NCI-H187 (cell line): ENCODE measurements at places on chromosomes 1 and 21.

DNA sequence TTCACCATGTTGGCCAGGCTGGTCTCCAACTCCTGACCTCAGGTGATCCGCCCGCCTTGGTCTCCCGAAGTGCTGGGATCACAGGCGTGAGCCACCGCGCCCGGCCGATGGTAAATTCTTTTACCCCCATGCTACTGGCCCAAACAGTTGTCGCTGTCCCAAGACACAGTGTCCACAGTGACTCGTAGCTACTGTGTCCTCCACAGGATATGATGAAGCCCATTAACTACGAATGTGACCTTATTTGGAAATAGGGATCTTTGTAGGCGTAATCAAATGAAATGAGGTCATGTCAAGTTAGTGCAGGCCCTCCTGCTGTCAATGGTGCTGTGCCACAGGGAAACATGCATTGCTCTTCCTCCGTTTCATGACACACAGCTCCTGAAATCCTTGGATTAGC is 8.5 kb downstream of the FNDC10 start:
- DNase-seq, result no peak

DNA sequence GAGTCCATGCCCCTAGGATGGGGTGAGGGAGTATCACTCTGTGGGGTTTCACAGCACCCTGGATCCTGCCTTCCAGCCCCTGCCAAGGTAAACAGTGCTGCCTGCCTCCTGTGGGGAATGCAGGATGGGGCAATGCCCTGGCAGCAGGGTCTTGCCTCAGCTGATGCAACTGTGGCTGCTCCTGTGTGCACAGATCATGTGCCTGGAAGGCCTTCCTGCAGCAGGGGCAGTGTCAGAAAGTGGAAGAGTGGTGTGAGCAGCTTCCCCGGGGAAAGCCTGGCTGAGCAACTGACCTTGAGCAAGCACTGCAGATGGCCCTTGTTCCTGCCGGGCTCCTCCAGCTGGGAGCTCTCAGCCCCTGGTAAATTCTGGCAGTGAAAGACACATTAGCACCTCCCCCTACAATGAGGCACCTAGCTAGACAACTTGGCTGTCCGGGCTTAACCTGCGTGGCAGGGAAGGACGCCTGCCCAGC is 9.9 kb downstream of the TOR3A start:
- no peak for DNase-seq

DNA sequence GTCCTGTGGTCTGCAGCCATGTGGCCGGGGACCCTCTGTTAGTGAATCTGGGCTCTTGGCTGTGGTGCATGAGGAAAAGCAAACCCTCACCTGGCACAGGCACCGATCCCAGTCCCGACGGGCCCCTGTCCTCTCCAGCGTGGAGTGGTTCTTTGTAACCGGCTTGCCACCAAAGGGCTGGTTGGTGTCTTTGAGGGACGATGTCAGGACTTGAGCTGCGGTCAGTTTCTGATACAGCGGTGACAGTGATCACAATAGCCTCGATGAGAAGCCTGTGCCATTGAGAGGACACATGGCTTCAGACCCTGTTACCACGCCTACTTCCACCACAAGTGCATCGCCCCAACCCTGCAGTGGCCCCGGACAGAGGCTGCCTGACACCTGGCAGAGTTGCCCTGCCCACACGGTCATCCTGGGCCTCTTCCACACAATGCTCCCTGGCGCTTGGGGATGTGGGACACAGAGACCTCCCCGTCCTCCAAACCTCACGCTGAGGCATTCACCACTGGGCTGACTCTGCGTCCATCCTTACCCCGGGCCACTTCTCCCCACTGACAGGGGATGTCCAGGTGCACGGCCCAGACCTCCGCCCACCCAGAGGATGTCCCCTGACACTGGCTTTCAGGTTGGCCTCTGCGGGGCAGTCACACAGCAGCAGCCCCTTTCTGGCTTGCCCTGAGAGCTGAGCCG is 18.8 kb upstream of the ACTRT2 start:
- DNase-seq, result no peak

DNA sequence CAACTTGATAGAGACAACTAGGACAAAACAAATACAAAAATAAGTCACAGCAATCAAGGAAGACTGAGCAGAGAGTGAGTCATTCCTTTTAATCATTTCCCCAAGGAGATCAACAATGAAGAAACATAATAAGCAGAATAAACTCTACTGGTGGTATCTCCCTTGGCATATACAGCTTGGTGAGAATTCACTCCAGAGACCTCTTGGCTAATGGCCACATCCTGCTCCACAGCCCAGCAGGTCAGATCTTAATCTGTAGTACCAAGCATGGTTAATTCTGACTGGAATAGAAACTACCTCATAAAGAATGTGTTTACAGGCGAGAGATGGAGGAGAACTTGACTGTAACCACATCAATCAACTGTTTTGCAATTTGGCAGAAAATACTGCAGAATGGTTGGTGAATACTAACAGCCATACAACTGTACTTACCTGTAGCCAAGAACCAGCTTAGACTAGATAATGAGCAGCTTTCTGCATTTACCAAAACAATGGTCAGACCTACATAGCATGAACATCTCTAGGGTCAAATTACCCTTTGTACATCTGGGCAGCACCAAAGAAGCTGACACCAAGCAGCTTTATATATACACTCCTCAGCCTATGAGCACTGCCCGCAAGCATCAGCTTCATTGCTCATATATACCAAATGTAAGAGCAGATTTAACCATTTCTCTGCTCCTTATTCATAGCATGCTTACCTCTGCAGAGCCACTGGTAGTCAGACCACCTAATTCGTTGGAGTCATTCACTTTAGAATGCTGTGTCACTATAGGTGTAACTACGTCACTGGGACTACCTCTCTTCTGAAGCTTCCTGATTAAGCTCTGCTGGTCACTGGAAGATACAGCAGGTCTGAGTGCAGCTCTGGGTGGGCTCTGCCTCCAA is 51.0 kb downstream of the KIAA0319L start:
- no peak for DNase-seq

- DNase-seq, result no peak
These were observed 24.8 kb upstream of the ATP2B4 start for GRCh38 chr1:203601716-203602309.

DNA sequence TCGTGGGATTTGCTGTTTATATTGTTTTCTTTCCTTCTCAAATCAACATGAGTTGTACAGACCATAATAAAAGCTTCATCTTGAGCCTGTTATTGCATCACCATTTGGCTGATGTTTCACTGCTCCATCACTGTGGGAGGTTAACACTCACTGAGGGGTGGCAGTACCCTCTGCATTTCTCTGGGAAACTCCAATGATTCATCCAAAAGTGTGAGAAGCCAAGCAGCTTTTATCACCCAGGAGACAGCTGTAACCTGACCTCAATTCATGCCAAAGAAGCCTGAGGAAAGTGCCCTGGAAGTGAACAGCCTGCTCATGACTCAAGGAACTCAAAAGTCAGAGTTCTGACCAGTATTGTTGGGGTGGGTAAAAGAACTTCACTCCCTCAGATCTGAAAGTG is 84.1 kb downstream of the GPR88 start:
- no peak for DNase-seq

DNA sequence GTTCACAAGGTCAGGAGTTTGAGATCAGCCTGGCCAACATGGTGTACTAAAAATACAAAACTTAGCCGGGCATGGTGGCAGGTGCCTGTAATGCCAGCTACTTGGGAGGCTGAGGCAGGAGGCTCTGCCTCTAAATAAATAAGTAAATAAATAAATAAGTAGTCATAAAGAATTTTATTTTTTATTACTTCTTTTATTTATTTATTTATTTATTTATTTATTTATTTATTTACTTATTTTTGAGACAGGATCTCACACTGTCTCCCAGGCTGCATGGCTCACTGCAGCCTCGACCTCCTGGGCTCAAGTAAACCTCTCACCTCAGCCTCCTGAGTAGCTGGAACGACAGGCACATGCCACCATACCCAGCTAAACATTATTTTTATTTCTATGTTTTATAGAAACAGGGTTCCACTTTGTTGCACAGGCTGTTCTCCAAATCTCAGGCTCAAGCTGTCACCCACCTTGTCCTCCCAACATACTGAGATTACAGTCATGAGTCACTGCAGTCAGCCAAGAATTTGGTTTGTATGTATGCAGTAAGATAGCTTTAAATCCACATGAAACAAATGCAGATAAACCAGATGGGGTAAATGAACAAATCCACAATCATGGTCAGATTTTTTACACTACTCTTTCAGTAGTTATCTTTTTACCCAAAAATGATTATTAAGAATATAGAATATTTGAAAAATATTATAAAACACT is 523.3 kb upstream of the RGS18 start:
- no peak for DNase-seq

DNA sequence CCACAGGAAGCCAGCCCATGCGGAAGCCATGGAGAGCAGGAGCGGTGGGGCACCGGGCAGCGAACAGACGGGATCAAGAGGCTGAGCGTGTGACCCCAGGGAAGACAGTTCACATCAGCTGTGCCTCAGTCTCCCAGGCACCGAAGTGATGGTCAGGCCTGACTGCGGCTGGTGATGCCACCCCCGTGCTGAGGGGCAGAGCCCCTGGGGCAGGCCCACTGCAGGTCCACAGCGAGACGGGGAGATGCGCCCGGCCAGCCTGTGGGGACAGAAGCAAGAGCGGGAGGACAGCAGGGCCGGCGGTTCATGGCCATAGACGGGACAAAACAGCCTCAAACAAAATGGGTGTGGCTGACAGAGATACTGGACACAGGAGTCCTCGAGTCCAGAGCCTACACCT is 93.8 kb downstream of the RIPK4 start:
- DNase-seq, result no peak

- DNase-seq, result no peak
These were observed 83.5 kb downstream of the SYF2 start for GRCh38 chr1:25148673-25149300.

- DNase-seq, result no peak
These were observed 11.7 kb upstream of the OR14I1 start for GRCh38 chr1:248714248-248714647.

DNA sequence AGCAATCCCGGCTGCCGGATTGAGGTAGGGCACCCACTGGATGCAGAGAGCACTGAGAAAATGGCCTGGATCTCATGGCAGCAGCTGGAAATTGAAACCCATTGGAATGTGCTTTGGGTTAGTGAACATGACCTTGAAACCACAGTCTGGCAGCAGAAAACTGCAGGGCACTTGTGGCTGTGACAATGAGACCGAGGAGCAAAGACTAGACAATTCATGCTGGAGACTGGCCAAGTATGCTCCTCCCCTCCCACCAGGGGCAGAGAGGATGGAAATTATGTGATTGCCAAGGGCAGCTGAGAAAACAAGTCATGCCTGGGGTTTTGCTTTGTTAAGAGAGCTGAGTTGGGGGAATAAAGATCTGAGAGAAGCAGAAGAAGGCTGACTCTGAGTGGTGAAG is 60.7 kb downstream of the ZNF697 start:
- peak; percentile 58 for DNase-seq

DNA sequence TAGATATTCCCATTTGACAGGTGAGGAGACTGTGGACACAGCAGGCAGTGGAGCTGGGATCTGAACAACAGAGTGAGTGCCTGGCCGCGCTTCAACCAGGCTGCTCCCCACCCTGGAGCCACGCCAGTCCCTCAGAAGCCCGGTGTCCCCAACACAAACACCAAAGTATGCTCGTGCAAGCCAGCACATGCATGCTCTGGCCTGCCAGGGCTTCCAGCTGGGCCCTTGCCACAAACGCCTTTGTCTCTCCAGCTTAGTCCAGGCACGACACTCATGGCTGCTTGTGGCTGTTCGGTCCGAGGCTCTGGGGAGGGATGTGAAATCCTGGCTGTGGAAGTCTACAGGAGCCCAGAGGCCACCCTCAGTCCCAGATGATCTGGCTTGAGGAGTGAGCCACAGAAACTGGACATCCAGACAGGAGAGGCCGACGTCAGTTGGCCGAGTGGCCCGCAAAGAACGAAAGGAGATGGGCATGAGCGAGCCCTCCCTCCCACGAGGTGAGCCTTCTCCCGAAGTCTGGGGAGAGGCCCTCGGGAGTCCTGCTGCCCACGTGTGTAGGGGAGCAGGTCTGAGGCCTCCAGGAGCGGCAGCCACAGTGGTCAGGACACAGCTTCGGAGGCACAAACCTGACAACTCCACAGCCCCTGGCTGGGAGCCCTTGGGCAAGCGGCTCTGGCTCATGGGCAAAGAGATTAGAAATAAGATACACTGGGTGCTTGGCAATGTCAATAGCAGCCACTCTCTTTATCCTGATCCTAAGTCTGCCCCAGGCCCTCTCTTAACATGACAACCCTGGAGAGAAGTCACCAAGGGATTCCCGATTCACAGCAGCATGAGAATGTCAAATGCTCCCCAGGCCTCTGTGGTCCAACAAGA is 117.1 kb upstream of the IFFO2 start:
- DNase-seq, result no peak

DNA sequence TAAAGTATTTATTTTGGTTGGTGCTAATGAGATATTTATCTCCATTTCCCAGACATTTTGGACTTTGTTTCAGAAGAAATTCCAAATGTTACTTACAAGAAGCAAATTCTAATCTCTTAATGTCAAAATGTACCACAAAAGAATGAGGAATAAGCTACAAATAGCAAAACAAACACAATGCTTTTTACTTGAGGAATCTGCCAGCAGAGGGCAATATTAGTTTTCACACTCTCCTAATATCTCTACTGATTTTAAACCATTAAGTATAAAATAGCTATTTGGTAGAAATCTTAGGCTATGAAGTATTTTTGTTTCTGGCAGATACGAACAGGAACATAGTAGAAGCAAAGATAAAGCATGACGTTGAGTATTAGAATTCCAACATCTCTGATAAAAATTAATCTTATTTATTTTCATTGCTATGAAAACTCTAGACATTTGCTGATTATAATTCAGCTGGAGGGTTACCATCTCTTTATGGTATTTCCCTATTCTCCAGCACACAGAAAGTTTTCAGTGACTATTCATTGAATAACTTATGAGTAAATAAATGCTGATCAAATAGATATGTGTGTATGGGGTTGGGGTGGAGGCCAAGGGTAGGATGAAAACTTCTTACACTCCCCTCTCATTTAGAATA is 13.4 kb upstream of the HMCN1 start:
- no peak for DNase-seq

DNA sequence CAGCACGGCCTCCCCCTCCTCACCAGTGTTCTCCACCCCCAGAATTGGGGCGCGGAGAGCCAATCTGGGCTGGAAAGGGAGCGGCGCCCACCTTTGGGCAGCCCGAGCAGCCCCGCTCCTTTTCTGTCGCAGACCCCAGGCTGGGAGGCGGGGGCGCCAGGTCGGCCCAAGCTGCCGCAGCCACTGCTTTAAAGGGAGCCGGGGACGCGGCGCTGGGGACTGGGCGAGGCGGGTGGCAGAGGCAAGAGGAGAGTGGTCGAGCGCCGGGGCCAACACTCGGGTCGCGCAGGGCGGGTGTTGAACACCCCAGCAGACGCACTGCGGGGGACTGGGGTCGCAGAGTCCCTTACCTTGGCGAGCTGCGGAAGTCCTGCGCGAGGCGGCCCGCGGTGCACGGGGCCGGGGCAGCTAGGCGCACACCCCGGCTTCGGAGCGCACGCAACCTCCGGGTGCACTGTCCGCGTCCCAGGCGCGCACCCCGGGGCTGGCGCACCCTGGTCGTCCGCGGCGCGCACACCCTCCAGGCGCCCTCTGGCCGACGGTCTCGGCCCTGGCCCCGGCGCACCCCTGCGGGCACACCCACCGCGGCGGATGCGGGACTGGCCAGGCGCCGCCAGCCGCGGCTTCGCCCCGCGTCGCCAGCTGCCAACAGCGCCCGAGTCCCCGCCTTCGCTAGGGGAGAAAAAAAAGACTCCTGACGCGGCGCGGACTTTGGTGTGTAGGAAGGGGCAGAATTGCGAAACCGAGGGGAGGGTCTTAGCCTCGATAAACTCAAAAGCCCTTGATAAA is at the start of gene KANK4:
KANK4 (minus strand) TSS at position 679 of the 789 bp plus-strand sequence. CDS start 37,870 bp downstream, outside the sequence.
- no peak for DNase-seq
